ENCODE measurements at places on chromosomes 16 and 17. TPM values are rescaled to one million over a fixed set of nuclear protein-coding genes. Genes with fewer than 3 reads are reported as not detected.

- DNase-seq, result no peak
These were observed 69.0 kb downstream of the RAP1GAP2 start for GRCh38 chr17:2865228-2865627.

- DNase-seq, result no peak
These were observed 25.6 kb downstream of the IGSF6 start for GRCh38 chr16:21626659-21627277.

DNA sequence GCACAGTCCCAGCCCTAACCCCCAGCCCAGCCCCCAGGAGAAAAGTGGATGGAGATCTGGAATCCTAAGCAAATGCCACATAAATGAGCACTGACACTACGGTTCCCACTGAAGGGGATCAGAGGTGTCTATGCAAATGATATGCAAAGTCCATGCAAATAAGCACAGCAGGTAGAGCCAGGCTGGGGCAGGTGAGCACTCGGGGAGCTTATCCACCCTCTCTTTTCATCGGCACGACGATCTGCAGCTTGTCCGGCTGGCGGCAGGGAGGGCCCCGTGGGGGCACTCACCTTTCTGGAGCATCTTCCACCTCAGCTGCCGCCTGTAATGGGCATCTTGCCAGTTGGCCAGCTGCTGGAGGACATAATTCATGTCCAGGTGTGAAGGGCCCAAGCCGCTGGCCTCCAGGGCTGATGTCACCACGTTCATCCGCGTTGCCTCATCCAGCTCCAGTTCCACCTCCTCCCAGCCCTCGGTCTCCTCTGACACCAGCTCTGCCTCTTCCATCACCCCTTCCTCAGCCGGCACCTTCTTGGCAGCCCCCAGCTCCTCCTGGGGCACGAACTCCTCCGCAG, 9.9 kb downstream of the HAP1 start:
- no peak for DNase-seq

DNA sequence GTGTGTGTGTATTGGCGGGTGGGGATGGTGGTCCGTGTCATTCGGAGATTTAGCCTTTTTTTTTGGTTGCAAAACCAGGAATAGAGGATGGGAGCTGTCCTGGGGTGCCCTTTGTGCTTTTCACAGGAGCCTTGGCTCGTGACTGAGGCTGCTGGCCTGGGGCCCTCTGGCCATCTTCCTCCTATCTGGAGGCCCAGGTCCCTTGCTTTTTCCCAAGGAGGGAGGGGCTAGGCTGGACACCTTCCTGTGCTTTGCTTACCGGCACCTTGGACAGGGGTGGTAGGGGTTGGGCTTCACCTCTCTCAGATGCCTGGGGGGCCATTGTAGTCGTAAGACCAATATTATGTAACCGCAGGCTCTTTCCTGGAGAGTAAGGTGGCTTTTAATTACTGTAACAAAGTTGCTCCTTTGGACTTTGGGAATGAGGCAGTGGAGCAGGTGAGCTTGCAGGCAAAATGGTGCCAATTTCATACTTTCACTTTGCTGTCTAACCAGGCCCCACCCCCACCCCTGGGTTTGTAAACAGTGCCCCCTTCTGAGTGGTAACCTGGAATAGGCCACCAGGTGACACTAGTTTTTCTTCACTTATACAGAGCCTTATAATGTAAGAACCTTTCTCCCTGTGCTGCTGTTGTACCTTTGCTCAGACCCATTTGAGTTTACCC, 1.2 kb downstream of the DYNLL2 start:
- no peak for DNase-seq

GRCh38 chr16:27838536-27839175, 224.9 kb downstream of the GSG1L start:
- DNase-seq, result no peak

DNA sequence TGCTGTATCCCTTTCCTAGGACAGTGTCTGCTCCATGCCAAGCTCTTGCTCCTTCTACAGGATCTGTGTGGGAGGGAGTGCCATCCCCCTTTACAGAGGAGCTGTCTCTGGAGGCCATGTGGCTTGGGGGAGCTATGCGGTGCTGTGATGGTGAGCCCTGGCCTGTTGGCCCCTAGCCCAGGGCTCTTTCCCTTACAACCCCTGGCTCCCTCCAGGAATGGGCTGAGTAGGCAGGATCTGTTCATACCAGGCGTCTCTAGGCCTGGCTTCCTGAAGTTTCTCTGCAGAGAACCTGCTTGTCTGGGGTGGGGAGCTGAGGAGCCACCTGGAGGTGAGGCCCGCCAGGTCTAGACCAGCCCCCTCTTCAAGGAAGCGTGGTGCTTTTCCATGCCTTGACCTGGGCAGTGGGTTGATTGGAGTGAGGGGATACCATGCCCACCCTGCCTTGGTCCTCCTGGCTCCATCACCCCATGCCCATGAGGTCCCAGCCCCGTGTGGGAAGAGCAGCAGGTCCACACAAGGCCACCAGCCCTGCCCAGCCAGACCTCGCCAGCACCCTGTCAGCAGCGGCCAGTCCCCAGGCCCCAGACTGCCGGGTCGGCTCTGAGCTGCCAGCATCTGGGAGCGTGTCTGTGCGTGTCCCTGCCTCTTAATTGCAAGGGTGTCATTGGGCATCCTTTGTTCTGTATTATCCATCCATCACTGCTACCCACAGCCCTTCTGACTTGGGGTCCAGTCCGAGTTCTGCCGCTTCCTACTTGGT, 14.7 kb downstream of the LLGL2 start:
- DNase-seq, result no peak

DNA sequence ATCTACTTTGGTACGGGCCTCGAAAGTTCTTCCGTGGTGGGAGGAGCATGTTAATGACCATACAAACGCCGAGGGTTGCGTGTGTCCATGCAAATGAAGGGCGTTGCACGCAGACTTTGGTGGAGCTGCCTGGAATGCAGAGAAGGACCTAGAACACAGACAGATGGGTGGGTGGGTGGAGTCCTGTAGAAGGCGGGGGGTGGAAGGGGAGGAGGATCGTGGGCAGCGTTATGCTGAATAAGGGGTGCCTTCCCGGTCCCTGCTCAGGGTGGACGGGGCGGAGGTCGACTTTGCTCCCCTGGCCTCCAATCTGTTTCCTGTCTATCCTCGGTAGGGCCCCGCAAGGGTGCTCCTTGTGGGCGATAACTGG, 795 bp upstream of the PAQR4 start:
- no peak for DNase-seq

The C16orf95 gene
- total RNA-seq, result 3.1 TPM

The CCDC137 gene
- 3.9 TPM for total RNA-seq

The TRPV3 gene
- total RNA-seq, result 0.47 TPM

The OR4D1 gene
- under 0.01 TPM for total RNA-seq

All from occipital lobe (tissue), 3 donors.